ENCODE measurements at places on chromosomes 2 and 18.

DNA sequence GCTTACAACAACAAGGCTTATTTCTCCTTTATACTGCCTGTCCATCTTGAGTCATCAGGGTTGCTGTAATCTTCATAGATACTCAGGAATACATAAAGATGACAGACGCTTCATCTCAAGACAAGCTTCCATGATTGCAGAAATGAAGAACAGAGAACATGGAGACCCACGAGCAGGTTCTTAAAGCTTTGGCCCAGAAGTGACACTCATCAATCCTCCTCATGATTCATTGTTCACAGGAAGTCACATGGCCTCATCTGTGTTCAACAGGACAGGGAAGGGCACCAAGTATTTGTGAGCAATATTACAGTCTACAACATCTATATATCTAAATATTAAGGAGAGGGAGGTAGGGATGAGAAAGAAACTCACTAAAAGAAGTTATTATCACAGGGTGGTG is 36.5 kb upstream of the PGAP1 start:
- DNase-seq, result no peak

DNA sequence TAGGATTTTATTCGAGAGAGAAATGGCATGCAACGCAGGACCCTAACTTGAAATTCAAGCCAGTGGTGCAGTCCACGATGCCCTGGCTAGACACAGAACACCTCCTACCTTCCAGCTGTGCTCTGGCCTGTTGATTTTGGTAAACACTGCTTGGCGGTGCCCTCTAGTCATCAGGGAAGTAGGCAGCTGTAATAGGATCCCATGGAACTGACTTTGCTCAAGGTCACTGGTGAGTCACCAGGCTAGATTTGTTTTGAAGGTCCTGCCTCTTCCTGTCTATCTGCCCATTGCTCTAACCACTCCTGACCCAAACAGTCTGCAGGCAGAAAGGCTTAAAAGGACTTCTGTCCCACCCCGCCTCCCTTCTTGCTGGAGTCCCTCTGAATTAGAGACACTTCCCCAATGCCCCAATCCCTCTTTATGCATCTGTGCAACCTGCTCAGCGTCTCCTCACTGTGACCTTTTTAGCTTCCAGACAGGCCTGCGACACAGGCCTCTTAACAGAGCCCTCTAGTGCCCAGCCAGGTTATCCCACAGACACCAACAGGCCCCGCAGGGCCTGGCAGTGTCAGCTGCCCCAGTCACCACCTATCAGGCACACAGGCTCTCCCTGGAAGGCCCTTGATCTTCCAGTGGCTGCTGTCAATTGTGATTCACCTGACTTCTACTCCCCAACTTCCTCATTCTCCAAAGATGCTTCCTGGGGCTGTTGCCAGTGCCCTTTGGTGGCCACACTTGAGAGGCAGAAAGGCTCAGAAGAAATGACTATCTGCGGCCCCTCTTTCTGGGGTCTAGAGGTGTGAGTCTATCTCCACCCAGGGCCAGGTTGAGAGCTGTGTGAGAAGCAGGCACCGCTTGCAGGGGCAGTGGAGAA is 5.2 kb downstream of the TMEM127 start:
- DNase-seq, result peak; percentile 27

DNA sequence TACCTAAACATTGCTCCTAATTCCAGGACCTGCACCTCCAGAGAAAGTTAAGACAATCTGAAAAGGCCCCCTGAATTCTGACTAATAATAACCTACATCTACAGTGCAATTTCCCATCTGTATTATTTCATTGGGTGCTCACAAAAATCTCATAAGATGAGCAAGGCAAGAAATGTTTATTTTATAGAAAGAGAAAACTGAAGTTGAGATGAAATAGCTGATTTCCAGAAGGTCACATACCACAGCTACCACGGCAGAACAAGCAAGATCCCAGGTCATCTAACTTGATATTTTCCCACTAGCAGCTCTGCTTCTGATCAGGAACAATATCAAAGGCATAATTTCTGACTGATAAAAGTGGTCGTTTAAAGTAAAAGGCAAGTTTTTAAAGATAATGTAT is 105.8 kb upstream of the COL5A2 start:
- DNase-seq, result no peak

DNA sequence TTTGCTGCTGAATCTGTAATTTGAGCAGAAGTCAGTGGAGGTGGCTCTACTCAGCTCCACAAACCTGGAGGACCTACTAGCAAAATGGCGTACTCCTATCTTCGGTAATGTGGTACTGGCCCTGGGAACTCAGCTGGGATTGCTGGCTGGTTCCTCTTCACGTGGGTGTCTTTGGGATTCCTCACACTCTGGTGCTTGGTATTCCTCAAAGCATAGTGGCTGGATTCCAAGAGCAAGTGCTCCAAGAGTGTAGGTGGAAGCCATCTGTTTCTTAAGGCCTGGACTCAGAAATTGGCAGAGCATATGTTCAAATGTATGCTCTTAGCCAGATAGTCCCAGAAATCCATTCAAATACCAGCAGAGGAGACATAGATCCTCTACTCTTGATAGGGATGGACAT is 281.9 kb upstream of the CDH7 start:
- DNase-seq, result no peak

All from activated naive CD4-positive, alpha-beta T cell treated with anti-CD3 and anti-CD28 coated beads, Interleukin-2, amount 50 U/mL, for 16 hours (primary cell).